ENCODE measurements at places on chromosomes 12 and 14.

- DNase-seq, result no peak
Observed at GRCh38 chr14:99213101-99213500, 58.9 kb downstream of the BCL11B start.

GRCh38 chr14:21308479-21309237 lies 28.8 kb downstream of the RPGRIP1 start:
- DNase-seq, result peak; percentile 85

GRCh38 chr14:64801046-64801445 lies 78.7 kb downstream of the SPTB start:
- no peak for DNase-seq

- no peak for DNase-seq
Observed at GRCh38 chr14:24834956-24835355, 201.0 kb upstream of the GZMB start.

DNA sequence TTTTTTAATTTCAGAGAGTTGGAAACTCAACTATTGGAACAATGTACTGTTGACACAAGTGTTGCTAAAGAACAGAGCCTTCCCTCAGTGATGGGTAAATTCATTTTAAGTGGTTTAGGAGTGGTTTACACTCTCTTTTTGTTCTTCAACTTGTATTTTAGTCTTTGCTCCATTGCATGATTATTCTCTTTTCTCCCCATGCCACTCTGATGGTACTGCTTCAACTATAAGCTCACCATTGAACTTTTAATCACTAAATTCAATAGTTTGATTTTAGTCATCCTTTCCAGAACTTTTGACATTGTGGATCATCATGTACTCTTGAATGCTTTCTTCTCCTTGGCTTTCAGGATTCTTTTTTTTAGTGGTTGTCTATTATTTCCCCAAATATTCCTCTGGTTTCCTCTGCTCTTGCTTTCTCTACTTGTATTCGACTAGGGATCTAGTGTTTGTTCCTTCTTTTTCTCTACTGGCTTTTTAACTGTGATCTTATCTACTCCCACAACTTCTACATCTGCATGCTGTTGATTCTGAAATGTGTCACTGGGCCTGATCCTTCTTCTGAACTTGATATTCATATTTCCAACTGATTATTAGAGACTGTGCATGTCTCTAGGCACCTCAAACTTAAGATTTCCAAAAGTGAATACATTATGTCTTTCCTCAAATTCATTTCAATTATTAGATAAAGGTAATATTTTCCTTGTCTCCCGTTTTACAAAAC lies 15.4 kb downstream of the ACTR10 start:
- no peak for DNase-seq

GRCh38 chr14:69268763-69269162 lies 8.8 kb downstream of the GALNT16 start:
- DNase-seq, result peak; percentile 59

GRCh38 chr12:46678426-46678825 lies 147.4 kb downstream of the SLC38A4 start:
- no peak for DNase-seq

- DNase-seq, result no peak
Observed at GRCh38 chr14:74647061-74647677, 35.1 kb upstream of the LTBP2 start.

DNA sequence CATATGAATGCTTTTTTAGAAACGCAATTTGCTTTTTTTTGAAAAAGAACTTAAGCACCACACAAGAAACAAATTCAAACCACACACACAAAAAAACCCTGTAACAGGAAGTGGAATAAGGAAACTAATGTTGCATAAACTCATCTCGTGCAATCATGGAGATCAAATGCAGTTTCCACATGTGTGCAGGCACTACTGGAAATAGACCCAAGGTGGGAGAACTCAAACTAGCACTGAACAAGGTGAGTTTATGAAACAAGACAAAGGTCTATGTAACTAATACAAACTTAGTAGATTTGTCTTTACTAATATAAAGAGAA lies 17.5 kb downstream of the NIN start:
- no peak for DNase-seq

GRCh38 chr12:27213830-27214787 lies 30.0 kb upstream of the STK38L start:
- DNase-seq, result no peak

DNA sequence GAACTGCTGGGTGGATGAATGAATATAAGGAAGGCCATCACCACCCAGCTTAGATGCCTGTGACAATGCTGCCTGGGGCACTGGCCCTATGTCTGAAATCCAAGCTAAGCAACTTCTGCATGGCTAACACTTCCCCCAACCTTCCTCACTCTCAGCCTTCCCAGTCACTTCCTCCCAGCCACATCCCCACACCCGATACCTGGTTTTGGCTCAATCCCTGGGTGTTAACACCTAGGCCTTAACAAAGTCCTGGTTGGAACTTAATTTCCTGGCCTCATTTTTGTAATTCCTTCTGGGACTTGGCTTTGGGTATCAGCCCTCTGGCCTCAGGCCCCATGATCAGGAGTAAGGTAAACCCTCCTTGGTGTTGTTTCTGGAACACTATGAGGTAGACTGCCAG lies 110.0 kb downstream of the EFCAB11 start:
- DNase-seq, result no peak

DNA sequence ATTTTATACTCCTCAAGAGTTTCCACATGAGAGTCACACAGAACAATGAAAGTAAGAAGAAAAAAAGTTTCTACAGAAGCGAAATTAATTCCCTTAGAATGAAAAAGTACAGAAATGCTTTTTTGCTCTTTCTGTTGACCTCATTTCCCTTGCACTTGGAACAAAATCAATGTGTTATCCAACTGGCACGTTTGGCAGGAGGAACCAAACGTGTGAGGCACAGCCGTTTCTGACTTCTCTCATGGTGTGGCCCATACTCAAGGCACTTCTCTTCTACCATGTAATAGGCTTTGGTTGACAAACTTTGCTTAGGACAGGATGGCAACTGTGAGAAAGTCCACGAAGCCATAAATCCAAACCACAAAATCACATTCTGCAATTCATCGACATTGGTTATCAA lies 297.0 kb downstream of the FUT8 start:
- DNase-seq, result no peak

DNA sequence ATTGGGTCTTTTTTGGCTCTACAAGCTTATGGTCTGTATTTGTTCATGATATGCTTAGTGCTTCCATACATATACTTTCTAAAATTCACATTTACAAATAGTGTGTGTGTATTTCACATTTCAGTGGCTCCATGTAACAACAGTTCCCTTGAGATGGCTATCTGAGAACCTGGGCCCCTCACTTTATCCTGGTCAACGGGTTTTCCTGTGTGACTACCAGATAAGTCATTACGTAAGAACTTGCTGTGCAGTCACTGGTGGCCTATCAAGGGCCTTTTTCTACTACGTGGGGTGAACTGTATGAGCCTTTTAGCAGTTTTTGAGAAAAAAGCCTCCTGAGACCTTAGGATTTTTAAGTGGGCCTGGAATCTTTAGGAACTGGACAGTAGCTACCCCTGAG lies 454.1 kb downstream of the PCNX1 start:
- no peak for DNase-seq

DNA sequence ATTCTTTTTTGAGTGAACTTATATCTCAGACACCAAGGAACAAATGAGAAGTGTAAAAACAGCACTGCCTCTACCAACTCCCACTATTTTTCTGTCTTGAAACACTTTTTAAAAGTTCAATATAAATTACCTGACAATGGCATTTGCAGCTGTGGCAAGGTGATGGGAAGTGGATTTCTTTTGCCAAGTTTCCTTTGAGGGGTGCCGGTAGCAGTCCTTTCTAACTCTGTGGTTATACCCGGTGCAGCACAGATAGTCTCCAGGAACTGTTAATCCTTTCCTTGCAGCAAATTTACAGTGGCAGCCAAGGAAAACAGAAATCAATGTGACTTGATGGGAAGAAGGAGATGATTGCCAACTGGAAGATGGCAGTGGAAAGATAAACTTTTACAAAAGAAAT lies 243.7 kb downstream of the BCAT1 start:
- no peak for DNase-seq

- DNase-seq, result no peak
Observed at GRCh38 chr12:85923767-85924331, 49.8 kb downstream of the NTS start.

- DNase-seq, result no peak
Observed at GRCh38 chr12:54477259-54477658, 3.9 kb upstream of the GTSF1 start.

GRCh38 chr12:30219047-30219446 lies 435.3 kb upstream of the TMTC1 start:
- no peak for DNase-seq

- no peak for DNase-seq
Observed at GRCh38 chr12:64635356-64635998, 25.2 kb downstream of the RASSF3 start.

GRCh38 chr14:90569606-90570387 lies 173.0 kb downstream of the CALM1 start:
- DNase-seq, result peak; percentile 47

DNA sequence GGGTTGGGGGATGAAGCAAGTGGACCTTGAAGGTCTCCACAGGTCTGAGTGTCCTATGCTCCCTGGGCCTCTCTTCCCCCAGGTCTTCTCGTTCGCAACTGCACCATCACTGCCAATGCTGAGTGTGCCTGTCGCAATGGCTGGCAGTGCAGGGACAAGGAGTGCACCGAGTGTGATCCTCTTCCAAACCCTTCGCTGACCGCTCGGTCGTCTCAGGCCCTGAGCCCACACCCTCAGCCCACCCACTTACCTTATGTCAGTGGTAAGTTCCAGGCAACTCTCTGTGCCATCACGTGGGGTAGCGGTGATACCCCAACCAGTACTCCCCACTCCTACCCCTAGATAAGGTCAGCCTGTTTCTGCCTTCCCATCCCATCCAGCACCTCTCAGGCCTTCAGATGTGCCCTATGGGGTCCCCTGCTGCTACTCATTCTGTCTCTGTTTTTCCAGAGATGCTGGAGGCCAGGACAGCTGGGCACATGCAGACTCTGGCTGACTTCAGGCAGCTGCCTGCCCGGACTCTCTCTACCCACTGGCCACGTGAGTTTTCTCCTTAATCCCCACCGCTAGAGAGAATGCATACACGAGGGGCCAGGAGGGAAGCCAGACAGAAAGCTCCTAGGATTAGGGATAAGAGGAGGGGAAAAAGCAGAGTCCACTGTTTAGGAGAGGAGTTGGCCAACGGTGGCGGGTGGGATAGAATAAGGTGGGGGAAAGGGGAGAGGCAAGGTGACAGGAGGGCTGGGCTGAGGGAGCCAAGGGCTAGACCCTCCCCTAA lies 1.6 kb upstream of the TAPBPL start:
- DNase-seq, result peak; percentile 23

DNA sequence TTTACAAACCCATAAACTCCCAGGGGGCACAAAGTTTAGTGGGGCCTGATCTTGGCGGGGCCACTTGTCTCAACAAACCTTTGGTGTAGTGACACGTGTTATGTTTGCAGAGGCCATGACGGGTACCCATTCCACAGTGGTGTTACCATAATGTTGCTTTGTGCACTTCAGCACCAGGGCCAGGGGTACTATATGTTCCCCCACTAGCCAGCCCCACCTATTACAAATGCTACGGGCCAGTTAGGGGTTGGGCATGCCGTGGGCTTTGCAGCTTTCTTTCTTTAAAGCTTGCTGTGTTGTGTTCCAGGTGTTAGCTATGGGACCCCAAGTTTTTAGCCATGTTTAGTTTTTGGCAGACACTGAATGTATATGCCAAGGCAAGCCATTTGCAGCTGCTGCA lies 30.8 kb upstream of the G2E3 start:
- no peak for DNase-seq

GRCh38 chr14:94573475-94574277 lies 7.5 kb upstream of the SERPINA5 start:
- DNase-seq, result no peak

DNA sequence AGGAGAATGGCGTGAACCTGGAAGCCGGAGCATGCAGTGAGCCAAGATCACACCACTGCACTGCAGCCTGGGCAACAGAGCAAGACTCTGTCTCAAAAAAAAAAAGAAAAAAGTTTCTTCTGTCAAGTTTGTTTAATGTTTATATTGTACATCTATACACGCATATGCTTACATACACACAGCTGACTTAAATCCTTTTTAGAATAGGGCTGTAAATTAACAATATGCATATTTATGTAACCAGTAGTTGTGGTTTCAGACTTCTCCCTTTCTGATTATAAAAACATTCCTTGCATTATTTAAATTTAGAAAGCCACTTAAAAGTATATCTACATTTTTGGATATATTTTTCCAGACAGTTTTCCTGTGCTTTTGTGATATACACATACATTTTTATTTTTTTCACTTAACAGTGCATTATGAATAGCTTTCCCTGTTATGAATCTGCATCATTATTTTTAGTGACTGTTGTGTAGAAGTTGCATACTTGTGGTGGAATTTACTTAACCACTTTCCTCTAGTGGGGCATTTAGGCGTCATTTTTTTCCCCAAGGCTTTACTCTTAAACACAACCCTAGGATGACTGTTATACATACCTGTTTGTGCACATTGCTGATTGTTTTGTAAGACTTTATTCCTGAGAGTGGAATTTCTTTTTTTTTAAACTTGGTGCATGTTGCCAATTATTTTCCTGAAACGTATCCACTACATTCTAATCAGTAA lies 29.4 kb downstream of the POLR3B start:
- DNase-seq, result no peak

GRCh38 chr14:75738192-75738591 lies 77.1 kb downstream of the TTLL5 start:
- DNase-seq, result no peak

DNA sequence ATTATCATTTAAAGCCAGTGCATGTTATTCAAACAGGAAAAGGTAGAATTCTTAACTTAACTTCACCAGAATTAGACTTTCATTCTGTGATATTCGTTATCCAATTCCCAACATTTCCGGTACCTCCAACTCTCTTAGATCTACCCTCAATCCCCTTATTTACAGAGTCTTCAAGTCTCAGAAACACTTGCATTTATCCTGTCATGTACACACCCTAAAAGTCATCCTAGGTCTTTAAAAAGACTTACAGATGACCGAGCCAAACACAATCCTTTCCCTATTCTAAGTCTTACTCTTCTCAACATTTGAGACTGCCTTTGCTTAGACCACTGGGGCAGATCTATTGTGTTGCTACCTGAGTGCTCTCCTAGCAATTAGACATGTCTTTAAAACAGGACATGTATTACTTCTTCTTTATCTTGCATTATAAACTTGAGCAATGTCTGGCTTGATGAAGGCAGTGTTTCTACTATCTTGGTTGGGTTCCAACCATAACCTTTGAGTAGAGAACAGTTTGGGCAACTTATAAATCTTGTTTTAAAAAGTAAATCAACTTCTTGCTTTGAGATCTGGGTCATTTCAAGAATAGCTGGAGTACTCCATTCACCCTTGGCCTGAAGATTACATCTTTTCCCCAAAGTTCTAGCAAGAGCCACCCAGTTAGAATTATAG lies 140.6 kb upstream of the PLEKHG7 start:
- no peak for DNase-seq

GRCh38 chr14:91173221-91173670 lies 59.4 kb downstream of the DGLUCY start:
- DNase-seq, result peak; percentile 86

DNA sequence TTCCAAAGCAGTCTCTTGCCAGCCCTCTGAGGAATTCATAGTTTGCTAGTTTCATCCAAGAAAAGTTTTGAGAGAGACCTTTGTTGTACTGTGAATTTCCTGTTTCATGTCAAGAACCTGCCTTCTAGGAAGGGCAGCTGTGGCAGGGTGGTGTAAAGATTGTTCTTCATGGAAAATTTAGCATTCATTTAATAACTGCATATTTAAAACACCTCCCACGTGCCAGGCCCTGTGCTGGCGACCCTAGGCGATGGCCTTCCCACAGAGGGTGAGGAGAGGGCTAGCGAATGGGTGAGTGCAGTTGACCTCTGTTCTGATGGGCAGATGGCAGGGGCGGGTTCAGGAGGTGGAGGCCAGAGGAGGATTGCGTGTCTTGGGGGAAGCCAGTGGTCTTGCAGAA lies 43.2 kb downstream of the MLXIP start:
- no peak for DNase-seq

- no peak for DNase-seq
Observed at GRCh38 chr12:53623548-53624385, 2.4 kb downstream of the ATF7 start.

All from RWPE2 (cell line).